ENCODE measurements at places on chromosomes 13 and 19.

DNA sequence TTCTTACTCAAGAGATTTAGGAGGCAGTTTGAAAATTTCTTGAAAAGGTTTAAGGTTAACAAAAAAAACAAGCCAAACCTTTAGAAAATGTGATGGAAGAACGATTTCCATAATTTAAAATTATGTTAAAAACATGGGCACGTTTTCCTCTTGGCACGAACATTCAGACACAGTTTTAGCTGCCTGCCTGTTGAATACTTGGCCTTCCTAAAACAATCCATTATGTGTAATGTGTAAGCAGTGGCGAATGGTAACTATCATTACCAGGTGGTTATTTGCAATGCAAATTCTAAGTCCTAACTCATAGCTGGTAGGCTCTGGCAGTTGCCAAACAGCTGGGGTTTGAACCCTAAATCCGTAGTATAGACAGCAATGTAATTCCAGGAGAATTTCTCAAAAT, 1425.7 kb upstream of the SLC10A2 start:
- DNase-seq: no peak

- no peak for DNase-seq
Observed at GRCh38 chr19:29517946-29518345, 7.8 kb upstream of the VSTM2B start.

- DNase-seq: no peak
Observed at GRCh38 chr19:30497034-30497433, 124.8 kb downstream of the ZNF536 start.

- no peak for DNase-seq
Observed at GRCh38 chr13:42017264-42017663, 31.2 kb upstream of the DGKH start.

GRCh38 chr13:62040806-62041205, 625.2 kb upstream of the PCDH20 start:
- DNase-seq: no peak

DNA sequence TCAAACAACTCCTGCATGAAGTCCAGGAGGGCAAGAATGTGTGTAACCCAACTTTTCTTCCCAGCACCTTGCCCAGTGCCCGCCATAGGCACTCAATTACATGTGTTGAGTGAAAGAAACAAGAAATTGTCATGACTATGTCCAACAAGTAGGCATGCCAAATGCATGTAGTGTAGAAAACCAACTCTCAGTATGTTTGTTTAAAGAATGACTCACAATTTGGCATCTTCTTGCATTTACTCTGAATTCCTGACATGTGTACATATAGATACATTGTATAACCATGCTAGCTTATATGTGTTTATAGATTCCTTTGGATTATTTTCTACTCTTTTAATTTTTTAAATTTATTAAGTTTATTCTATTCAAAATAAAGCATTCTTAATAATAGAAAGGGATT, 305.0 kb downstream of the EFNB2 start:
- no peak for DNase-seq

DNA sequence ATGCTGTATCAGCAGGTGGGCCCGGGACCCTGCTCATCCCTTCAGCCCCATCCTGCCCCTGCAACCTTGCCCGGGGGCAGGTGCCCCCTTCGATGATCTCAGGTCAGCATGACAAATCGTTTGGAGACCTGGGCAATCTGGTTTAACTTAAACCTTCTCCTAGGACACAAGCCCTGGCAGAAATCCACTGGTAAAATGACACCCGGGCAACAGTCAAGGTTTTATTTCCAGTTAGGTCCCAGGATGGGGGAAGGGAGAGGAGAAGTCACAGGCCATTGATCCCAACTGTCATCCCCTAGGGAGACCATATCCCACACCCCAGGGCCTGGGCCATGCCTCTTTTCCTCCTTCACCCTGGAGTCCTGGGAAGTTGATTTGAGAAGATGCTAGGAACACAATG, 1.8 kb upstream of the PLIN5 start:
- DNase-seq: no peak

DNA sequence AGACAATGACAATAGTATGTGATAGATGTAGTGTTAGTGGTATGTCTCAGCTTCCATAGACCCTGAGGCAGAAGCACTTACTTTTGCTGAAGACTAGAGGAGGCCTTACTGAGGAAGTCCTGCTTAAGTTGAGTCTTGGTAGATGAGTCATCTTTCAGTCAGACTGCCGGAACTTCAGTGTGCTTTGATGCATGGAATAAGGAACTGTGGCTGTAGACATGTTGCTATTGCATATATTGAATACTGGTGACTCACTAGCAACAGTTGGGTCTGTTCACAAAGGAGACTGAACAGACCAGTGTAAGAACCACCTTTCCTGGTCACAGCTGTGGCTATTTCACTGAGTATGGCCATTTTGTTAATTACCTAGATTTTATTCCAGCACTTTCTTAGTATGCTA, 1000.6 kb downstream of the OLFM4 start:
- no peak for DNase-seq

DNA sequence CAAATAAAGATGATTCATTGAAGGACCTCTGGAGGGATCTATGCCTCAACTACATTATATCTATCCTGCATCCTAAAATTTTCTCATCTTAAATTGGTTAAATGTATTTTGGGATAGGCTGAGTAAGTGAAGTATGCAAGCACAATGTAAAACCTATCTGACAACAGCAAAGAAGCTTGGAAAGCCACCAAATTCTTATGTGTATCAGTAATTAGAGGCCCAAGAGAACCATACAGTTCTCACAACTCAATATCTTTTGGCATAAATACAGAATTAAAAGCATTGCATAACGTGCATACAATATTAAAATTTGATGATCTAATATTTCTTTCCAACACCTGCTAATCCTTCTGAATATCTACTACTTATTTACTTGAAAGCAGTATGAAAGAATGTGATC, 13.0 kb downstream of the POSTN start:
- no peak for DNase-seq

- no peak for DNase-seq
Observed at GRCh38 chr19:10718205-10719196, 622 bp downstream of the DNM2 start.

GRCh38 chr13:50071379-50071778, 56.1 kb downstream of the KCNRG start:
- DNase-seq: no peak

GRCh38 chr13:49023431-49023830, 47.7 kb downstream of the FNDC3A start:
- DNase-seq: no peak

DNA sequence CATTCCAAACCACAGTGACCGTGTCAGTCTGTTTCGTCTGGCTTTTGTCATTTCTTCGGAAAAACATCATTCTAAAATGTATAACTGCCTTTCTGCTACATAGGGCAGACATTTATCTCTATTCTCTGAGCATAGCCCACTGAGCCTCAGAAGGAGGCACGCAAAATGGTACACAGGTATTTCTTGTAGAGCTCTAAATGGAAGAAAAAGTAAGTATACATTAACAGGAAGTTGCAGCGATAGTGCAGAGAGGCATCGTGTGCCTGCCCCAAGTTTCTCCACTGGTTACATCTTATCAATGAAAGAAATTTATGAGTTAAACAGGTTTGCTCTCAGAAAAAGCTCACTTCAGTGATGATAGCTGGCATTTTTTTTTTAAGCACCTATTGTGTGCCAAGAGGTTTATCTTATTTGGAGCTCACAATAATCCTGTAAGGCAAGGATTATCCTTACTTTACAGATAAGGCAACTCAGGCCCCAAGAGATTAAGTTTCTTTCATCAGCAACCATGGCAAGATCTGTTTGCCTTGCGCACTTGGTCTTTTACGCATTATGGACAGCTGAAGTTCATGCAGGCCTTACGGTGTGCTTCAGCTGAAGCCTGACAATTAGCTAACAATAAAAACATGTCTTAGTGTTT, 1.2 kb upstream of the RCBTB2 start:
- DNase-seq: no peak

GRCh38 chr13:73754727-73755292, 379.4 kb downstream of the KLF12 start:
- DNase-seq: no peak

DNA sequence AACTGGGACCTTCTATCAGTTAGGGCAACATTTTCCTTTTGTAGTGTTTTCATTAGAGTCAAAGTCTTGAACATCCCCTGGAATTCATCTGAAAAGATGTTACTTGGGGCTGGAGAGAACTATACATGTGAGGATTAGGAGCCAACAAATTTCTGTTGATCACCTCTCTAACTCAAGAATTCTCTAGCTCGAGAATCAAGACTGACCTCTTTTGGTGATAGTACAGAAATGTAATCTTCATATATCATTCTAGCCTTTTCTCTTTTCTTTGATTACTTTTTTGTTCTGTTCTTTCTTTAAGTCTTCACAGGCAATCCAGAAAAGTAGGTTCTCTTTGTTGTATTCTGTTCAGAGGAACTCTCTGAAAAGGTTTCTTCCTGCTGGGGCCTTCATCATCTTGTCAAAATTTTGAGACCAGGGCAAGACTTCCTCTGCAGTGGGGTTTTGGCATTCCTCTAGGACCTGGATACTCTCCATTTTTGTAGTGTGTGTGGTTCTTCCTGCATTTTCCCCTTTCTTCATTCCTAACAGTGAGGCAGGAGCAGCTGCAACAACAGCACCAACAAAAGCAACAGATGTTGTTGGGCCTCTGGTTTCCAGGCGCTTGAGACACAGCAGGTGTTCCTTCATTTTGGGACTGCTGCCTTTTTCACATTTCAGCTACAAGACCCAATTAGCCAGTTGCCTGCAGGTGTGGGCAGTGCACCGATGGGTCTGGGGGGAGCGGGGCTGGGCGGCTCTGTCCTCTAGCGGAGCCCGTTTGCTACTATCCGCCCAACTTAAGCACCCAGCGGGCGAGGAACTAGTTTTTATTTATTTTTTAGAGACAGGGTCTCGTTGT, 26.2 kb downstream of the ELF1 start:
- no peak for DNase-seq

DNA sequence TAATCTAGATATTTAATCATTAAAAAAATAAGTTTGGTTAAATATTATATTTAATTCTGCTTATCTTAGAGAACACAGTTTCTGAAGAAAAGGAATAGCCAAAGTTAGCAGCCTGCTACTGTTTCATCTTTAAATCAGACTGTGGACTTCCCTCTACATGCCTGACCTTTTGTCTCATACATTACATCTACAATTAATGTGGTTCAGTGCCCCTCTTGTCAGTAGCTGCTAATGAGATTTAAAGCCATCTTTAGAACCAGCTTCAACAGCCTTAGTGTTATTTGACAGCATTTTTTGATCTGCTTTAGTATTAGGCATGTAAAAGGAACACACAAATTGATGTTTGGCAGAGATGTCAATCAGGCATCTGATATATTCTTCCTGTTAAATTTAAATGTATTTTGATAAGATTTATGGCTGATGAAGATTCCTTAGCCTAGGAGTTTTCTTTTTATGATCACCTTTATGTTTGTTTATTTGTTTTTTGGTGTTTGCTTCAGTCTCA, 1925.8 kb upstream of the PRR20A start:
- DNase-seq: no peak

All from stimulated activated CD8-positive, alpha-beta memory T cell treated with anti-CD3 and anti-CD28 coated beads, Interleukin-15, amount 100 ng/mL, for 1 hour (primary cell).